ENCODE measurements at places on chromosomes 6 and 20. TPM values are rescaled to one million over a fixed set of nuclear protein-coding genes. Genes with fewer than 3 reads are reported as not detected.

DNA sequence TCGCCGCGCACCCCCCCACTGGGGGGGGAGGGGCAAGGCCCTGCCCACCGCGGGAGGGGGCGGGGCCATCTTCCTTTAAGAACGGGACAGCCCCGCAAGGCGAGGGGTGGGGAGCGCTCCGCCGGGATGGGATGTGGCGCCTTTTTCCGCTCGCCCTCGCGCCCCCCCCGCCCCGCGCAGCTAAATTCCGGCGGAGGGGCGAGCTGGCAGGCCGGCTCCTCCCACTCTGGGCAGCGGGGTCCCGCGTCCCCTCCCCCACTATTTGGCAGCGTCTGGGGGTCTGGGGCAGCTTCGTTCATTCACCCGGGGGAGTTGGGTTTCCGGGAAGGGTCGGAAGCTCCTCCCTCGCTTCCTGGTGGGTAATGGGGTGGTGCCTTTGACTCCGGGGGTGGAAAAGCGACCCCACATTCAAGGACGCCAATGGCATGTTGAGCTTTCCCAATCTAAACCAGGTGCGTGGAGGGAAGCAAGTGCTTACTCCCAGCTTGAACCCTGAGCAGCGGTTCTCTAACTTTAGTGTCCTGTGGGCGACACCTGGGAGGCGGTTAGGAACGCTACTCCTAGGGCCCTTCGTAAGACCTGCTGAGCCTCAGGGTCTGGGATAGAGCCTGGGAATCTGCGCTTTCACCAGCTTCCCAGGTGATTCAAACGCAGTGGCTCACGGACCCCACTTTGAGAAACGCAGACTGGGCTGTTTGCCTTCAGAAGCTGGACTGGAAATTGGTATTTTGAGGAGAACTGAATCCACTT lies 927 bp downstream of the ASXL1 start:
- peaks cover 5% of the 10 kb centered on the region for H3K36me3 ChIP-seq
- no peaks in the 10 kb centered on the region for H3K27me3 ChIP-seq
- H3K4me3 ChIP-seq, result peak overlapping the region; percentile 87
- peak overlapping the region; percentile 78 for H3K27ac ChIP-seq
- peak; percentile 65 for DNase-seq
- H3K4me1 ChIP-seq, result peaks cover 42% of the 10 kb centered on the region

- no peak overlapping the region for H3K27ac ChIP-seq
- no peaks in the 10 kb centered on the region for H3K4me1 ChIP-seq
- no peaks in the 10 kb centered on the region for H3K27me3 ChIP-seq
Measured at GRCh38 chr6:53426667-53427270, 78.0 kb upstream of the ELOVL5 start.

DNA sequence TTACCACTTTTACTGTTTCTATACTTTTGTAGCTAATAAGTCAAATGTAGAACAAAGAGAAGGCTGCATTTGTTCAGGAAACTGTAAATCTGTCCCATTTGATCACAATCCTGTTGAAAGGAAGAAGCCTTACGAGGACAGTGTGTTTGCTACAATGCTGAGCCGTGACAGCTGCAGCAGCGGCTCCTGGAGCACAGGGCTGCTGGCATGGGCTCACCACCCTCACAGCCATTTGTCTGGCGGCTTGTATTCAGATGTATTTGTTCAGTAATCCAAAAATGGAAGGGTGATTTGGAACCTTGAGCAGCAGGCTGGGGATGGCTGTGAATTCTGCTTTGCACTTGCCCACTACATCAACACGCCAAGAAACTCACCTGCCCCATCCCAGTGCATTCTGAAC lies 5.7 kb downstream of the TUBB2A start:
- no peaks in the 10 kb centered on the region for H3K4me1 ChIP-seq
- no peak overlapping the region for H3K4me3 ChIP-seq
- no peaks in the 10 kb centered on the region for H3K27me3 ChIP-seq
- no peak for DNase-seq
- no peak overlapping the region for H3K27ac ChIP-seq

Gene PRDM13
- not detected for total RNA-seq

DNA sequence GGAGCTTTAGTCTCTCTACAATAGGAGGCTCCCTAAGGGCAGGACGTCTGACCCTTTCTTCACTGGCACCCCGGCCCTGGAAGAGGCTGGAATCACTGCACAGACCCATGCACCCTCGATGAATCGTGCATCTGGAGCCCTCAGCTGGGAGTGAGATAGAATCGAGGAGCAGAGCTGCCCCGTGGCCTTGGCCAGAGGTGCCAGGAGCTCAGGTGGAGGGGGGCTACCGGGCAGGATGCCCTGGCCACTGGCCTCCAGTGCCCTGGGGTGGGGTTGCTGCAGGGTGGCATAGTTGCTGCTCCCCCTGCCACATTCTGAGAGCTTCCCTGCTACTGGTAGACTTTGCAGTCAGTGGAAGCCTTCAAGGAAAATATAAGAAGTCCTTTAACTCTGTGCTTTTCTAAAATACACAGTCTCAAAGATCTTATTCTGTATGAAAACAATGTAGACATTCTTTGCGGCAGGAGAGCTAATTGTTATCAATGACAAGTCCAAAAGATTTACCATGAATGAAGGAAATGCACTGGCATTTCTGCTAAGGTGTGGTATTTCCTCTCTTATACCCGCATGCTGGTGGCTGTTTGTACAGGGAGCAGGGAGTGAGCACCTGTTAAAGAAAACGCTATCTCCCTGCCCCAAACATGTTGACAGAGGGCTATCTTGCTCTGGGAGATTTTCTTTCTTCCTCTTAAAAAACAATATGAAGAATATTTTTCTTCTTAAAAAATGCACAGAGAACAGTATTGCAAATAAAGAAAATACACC lies 122.8 kb downstream of the C6orf118 start:
- H3K4me1 ChIP-seq, result peaks cover 35% of the 10 kb centered on the region
- H3K4me3 ChIP-seq, result no peak overlapping the region
- no peaks in the 10 kb centered on the region for H3K36me3 ChIP-seq

Gene PHACTR3
- 4.5 TPM for total RNA-seq

- no peaks in the 10 kb centered on the region for H3K4me1 ChIP-seq
- no peaks in the 10 kb centered on the region for H3K36me3 ChIP-seq
- DNase-seq, result no peak
- H3K4me3 ChIP-seq, result no peak overlapping the region
- H3K27me3 ChIP-seq, result peaks cover 70% of the 10 kb centered on the region
Measured at GRCh38 chr20:33285861-33286495, 3.0 kb downstream of the BPIFB1 start.
